Astrocyte (in vitro differentiated cells and primary cell): ENCODE measurements at places on chromosomes 4 and X.

- no peak for DNase-seq
Observed at GRCh38 chr4:183626168-183626567, 32.8 kb downstream of the RWDD4 start.

DNA sequence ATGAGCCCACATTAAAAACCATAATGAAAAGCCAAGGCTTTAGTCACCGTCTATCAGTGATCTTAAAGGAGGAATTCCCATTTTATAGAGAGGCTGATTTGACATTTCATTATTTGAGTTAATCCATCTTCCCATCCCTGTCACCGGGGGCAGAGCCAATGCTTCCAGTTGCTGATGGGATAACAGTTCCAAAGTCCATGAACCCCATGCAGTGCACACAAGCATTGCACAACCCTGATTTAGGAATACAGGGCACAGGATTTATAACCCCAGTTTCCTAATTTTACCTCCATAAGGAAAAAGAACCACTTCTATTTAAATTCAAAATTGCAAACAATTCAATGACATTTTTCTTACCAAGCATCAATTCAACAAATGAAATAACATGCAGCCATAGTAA lies 36.5 kb downstream of the MAOB start:
- no peak for DNase-seq

DNA sequence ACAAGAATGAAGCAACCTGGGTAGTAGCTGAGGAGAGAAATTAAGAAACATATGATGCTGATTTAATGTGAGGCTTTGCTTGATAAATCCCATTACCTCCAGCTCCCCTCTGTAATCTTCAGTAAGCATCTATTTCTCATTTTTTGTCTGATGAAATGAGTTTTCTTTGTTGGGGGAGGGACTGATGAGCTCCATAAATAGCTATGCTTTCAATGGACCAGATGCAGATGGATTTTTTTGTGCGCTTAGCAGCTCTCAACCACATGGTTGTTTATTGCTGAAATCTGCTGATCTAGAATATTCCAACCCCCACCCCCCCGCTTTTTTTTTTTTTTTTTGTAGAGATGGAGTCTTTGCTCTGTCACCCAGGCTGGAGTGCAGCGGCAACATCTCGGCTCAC lies 1082.0 kb downstream of the RAPGEF2 start:
- no peak for DNase-seq

DNA sequence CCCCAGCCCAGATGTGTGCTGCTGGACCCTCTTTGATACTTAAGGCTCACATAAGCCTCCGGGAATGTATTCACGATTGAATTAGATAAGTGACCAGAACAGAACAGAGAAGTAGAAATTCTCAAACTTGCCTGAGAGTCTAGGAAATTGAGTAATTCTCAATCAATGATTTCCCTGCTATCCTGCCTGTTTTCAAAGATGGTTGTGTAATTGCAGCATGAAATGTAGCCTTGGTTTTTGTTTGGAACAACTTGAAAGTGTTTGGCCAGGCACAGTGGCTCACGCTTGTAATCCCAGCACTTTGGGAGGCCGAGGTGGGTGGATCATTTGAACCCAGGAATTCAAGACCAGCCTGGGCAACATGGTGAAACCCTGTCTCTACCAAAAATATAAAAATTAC lies 41.2 kb downstream of the TNIP2 start:
- no peak for DNase-seq

DNA sequence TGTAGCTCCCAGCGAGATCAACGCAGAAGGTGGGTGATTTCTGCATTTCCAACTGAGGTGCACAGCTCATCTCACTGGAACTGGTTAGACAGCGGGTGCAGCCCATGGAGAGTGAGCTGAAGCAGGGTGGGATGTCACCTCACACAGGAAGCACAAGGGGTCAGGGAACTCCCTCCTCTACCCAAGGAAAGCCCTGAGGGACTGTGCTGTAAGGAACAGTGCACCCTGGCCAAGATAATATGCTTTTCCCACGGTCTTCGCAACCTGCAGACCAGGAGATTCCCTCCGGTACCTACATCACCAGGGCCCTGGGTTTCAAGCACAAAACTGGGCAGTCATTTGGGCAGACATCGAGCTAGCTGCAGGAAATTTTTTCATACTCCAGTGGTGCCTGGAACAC lies 216.4 kb upstream of the TET2 start:
- DNase-seq = no peak

GRCh38 chrX:85569096-85569495 lies 189.6 kb upstream of the POF1B start:
- DNase-seq = no peak

GRCh38 chrX:21756785-21757529 lies 959 bp downstream of the SMPX start:
- DNase-seq = no peak

DNA sequence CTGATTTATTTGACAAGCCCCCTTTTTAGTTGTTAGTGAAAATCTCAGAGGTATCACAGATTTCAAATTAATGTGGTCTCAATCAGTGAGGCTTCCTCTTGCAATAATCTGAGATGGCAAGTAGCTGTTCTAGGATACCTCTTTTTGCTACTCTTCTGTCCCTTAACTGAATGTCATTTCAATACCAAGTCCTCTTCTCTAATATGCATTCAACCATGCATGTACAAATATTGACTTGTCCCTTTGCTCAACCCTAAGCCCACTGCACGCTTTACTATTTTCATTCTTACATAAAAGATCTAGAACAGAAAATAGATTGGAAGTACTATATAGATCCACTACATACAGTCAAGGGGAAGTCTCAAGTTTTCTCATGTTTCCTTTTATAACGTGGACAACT lies 164.2 kb downstream of the CBR4 start:
- no peak for DNase-seq

DNA sequence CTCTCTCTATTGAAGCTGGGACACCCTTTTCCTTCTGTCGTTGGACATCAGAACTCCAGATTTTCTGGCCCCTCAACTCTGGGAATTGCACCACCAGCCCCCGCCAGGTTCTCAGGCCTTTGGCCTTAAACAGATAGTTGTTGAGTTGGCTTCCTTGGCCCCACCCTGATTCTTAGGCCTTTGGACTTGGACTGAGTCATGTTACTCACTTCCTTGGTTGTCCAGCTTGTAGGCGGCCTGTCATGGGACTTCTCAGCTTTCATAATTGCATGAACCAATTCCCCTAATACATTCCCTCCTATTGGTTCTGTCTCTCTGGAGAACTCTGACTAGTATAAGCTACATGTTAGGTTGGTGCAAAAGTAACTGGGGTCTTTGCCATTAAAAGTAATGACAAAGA lies 195.7 kb downstream of the GPAT3 start:
- no peak for DNase-seq

- peak; percentile 87 for DNase-seq
Observed at GRCh38 chr4:149781150-149781549, 34.5 kb downstream of the IQCM start.

DNA sequence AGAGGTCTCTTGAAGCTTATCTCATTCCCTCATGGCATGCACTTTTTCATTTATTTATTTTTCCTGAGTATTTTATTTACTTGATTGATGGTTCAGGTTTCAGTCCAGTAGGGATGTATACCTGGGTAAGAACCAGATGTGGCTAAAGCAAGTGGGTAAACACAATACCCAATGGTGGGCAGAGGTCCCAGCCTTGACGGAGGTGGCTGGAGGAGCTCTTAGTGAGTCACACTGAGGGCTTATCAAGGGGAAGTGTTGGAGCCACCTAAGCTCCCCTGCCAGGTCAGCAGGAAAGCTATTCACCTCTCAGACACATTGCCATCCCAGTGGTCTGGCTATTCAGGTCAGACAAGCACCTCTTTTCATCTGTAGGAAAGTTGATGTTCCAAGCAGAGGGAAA lies 236.2 kb upstream of the MAGEB16 start:
- no peak for DNase-seq

DNA sequence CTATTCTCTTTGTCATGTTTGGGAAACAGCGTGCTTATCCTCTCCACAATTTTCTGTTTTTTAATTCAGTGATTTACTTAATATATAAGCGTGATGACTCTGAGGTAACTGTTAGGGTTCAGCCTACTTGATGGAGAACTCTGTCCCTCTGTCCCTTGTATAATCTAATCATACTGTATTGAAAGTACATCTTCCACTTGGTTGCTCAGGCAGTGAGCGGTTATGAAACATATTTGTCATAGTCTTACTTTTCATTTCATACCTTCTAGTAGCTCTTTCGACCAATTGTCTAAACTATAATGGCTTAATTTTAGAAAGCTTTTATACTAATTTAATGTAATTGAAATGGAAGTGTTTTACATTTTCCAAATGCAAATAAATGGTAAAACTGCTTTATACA lies 469.0 kb downstream of the TLL1 start:
- DNase-seq = no peak

- no peak for DNase-seq
Observed at GRCh38 chr4:184368290-184368689, 106.1 kb downstream of the IRF2 start.

- no peak for DNase-seq
Observed at GRCh38 chr4:14529653-14530052, 472.6 kb upstream of the CPEB2 start.

DNA sequence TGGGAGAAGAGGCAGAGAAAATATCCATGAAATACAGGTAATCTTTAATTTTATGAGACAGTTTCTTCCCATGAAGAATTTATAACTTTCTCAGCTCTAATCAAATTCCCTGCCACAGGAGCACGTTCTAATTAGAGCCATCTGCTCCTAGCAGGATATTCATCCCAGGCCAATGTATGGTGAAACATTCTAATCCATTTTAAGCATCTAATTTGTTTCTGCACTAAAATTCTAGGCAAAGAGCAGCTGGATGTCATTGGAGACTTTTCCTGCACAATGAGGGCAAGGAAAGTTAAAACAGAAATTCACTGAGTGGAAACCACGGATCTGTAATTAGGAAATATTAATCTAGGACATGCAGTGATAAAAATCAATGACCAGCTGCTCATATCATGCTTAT lies 107.7 kb upstream of the ZFP42 start:
- no peak for DNase-seq

- no peak for DNase-seq
Observed at GRCh38 chr4:23973308-23973855, 83.5 kb upstream of the PPARGC1A start.

DNA sequence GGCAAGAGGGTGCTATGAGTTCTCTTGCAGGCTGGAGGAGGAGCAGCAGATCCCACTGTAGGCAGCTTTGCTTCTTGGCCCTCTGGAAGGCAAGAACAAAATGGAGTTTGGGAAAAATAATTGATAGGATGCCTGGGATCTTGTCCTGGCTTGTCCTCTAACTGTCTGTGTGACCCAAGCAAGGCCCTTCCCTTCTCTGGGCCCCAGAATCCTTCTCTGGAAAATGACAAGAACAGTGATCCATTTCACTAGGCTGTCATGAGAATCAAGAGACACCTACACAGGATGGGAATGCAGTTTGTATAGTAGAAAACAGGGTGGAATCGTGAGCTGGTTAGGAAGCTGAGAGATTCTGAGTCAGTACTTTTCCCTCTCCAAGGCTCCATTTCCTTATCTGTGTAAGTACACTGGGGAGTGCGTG lies 133.3 kb downstream of the PJA1 start:
- DNase-seq = no peak

DNA sequence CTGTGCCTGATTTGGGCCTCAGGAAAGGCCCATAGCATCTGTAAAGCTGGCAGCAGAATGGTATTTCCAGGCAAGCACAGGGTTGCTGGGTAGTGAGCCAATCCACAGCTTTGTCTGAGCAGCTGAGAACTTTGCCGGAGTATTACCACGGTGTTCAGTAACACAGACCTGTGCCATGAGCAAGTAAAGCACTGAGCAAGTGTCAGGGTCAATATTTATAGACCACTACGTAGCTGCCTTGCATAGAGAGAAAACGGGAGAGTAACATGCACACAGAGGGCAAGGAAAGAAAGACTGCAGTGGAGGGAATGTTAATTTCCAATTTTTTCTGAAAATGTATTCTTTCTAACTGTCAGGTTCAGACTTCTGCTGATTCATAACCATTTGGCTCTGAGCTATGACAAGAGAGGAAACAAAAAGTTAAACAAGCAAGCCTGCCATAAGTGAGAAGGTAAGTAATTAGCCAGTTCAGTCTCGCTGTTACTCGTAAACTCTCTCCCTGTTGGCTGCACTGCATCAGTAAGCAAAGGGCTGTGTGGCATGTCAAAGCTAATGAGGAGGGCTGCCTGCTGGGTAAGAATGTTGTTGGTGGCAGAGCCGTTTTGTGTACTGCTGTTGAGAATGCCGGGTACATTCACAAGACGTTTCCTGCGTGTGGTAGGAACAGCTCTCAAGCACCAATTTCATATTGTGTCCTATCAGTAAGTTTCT lies 238.1 kb downstream of the BMPR1B start:
- peak; percentile 61 for DNase-seq

GRCh38 chr4:34644579-34645115 lies 1599.7 kb downstream of the ARAP2 start:
- DNase-seq = no peak

DNA sequence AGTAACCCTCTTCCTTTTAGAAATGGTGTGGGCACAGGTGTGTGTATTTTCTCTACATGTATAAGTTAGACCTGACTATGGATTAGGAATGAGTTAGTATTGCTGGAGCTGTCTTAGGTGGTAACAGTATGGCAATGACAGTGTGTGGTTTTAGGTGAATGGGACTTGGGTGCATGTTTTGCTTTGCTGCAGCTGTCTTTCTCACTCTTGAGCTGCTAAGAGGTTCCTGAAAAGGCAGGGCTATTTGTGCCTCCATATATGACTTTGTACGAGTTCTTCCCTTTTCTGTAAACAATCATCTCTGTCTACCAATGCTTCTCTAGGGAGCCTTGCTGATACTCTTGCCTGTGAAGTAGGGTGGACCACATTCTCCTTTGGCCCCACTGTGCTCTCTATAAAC lies 234.8 kb upstream of the HHIP start:
- DNase-seq = no peak

DNA sequence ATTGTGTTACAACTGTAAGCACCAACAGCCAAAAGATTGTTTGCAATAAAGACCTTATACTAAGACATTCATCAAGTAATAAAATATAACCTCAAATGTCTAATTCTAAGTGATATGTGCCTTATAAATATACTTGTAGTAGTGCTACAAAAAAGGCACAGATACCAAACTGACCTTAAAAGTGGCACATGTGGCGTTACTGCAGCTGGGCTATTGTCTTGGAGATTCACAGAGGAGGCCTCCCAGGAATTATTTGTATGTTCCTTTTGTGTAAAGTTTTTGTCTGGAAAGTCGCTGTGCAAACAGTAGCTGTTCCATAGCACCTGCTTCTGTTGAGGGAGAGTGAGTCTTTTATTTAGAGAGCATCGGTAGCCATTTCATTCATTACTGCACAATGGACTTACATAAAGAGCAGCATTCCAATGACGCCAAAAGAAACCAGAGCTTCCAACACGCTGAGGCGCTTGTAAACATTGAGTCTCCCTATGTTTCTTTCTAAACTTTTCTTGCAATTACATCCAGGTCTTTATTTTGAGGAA lies 143.7 kb downstream of the RPA4 start:
- peak; percentile 34 for DNase-seq

GRCh38 chr4:65071564-65071963 lies 598.7 kb downstream of the EPHA5 start:
- DNase-seq = peak; percentile 44

GRCh38 chrX:22634751-22635150 lies 362.0 kb downstream of the CBLL2 start:
- DNase-seq = peak; percentile 56
